Hematopoietic multipotent progenitor cell (in vitro differentiated cells): ENCODE measurements at places on chromosomes 3 and 15.

DNA sequence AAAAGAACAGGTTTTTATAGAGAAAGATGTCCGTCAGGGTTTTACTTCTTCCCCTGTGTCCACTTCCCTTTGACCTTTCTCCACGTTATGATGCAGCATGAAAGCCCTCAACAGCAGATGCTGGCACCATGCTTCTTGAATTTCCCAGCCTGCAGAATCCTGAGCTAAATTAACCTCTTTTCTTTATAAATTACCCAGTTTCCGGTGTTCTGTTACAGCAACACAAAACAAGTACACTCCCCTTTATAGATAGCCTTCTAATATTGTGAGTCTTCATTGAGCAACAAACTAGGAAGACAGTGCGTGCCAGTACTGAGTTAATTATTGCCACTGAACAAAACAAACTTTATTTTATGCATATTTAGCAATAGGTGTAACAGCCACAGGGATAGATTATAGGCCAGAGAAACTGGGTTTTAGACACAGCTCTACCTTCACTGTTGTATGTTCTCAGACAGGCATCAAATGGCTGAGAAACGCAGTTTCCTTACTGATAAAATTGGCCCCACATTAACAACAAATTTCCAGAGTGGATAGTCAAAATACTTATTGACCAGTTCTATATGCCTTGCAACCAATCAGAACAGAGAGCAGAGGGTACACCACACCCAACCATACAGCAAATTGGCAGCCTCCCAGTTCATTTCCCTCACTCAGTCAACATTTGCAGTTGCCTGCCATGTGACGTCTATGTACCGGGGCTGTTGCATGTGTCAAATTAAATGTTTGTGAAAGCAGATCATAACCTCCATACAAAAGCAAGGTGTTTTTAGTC lies 14.4 kb upstream of the TBL1XR1 start:
- DNase-seq = no peak

GRCh38 chr3:156728267-156728985 lies 54.0 kb downstream of the TIPARP start:
- DNase-seq = no peak

GRCh38 chr15:74696808-74697207 lies 984 bp upstream of the EDC3 start:
- DNase-seq = no peak

GRCh38 chr3:154061001-154061370 lies 60.2 kb upstream of the ARHGEF26 start:
- no peak for DNase-seq
